ENCODE measurements at places on chromosomes 13 and 19. TPM values are rescaled to one million over a fixed set of nuclear protein-coding genes. Genes with fewer than 3 reads are reported as not detected.

- no peak for DNase-seq
These were observed 82.2 kb downstream of the SLC7A1 start for GRCh38 chr13:29513002-29513980.

DNA sequence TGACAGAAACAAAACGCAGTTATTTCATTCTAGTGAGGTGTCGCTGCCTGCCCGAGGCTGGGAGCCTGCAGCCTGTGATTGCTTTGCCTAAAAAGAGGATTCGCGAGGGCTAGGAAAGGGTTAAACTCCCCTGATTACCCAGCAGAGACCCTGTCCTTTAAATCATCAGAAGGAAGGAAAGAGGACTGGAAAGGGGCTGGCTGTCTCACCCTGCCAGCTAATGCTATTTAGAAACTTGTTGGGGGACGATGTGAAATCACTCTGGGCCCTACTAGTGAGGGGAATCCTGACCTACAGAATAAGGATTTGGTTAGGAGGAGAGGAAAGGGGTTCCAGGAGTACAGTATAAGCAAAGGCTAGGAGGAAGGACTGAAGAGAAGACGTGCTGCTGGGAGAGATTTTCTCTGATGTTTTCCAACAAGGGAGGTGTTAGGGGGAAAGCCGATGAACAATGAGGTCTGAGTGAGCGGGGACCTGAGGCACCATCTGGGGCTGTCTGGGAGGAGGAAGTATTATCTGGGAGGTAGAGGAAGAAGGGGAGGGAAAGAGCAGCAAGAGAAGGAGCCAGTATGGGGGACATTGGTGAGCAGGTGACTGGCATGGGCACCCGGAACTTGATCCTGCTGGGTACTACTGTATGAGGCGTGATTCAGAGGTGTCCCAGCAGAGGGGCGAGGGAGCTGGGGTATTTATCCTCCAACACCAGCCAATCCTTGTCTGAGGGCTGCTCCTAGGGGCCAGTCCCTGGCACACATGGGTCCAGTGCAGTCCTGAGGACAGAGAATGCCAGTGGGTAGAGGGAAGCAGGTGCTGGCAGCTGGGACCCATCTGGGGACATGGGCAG lies 55.7 kb upstream of the PTPRS start:
- DNase-seq: no peak

DNA sequence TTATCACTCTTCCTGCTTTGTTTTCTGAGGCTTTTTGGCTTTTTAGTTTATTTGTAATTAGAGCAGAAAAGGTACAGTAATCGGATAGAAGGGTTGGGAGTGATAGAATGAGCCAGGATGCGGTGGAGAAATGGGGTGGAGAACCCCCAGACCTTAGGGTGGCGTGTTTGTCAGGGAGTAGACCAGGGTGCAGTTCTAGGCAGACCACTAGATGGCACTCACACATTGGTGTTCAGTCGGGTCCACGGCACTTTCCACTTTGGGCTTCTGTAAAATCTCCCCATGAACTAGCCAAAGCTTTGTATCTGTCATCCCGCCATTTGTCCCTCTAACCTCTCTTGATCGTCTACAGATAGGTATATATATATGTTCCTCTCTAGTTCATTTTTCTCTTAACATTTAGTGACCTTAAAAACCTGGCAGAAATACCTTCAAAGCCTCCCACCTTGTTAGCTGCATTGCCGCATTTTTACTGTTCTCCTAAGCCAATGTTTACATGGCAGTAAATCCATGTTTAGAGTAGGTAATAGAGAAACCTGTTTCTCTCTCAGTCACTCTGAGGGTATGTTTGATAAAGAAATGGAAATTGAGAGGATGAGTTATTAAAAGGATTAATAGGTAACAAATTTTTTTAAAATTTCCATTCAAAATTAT lies 154.9 kb downstream of the TM9SF2 start:
- peak; percentile 67 for DNase-seq

DNA sequence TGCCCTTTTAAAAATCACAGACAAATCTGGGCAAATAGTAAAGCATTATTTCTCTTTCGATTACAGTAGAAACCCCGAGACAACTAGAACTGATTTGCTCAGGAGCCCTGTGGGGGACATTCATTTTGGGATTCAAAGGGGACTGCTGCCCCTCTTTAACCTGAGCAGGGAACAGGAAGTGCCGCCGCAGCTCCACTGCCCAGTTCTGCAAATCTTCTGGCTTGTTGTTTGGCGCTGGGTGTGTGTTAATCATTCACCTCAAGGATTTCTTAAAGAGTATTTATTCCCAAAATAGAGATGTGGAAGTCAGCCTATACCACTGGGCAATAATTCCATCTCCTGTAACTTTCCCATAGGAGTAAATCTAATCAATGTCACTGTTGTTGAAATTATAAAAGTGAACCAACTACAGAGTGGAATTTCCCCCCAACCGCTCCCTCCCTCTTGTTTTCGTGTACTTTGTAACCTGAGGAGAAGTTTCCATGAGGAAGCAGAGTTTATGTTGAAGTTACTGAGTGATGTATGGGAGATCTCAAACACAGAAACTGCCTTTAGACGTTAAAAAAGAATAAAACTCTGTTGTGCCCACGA lies 515.8 kb downstream of the KLF12 start:
- DNase-seq: no peak

CRLF1 gene
- not detected for total RNA-seq

S1PR5 gene
- 307 TPM for total RNA-seq

Data from natural killer cell (primary cell).